Vagina (tissue), 2 donors: ENCODE measurements at places on chromosomes 1 and 21.

DNA sequence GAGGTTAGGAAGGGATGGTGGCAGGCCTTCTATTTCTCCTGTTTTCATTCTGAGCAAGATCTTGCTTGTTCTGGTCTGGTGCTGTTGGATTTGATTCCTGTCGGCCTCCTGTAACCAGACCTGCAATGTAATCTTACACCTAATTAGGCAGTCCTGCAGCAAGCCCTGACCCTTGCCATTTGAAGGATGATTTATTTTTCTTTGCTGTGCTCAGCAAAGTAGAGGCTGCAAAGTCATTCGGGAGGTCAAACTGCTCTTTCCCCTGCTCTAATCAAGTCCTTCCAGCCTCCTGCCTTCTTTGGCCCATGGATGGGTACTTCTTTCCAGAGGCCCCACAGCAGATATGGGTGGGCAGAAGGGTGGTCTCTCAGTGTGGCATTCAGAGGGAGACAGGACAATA, 417.7 kb upstream of the USP24 start:
- DNase-seq, result peak; percentile 64

- no peak for DNase-seq
Measured at GRCh38 chr1:156149374-156150332, 3.7 kb upstream of the SEMA4A start.

DNA sequence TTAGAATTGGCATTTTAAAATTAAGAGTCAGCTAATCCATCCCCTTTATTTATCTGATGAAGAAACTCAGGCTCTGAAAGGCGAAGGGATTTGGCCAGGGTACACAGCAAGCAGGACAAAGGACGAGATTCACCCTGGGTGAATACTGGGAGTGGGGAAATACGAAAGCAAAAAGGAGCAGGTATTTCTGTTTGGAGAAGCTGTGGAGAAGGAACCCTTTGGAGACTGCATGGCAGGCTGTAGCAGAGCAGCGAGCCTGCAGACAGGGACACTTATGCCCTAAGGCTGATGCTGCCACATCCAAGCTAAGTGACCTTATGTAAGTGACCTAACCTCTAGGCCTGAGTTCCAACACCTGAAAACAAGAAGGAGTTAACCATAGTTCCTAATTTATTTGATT, 207.2 kb upstream of the C1orf87 start:
- no peak for DNase-seq

DNA sequence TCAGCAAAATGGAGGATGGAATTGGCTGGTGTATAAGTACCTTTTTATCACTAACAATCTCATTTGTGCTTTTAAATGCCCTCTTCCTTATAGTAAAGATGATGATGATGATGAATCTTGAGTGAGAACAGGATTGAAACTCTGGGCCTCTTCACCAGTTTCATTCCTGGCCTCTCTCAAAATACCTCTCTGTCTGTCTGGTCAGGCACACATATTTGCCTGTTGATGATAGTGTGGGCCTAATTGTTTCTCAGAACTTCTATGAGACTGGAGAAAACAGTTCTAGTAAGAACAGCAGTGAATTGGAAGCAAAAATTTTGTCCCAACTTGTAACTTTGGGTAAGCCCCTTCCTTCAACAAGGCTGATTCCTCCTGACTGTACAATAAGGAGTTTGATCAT, 94.4 kb upstream of the RGS4 start:
- no peak for DNase-seq

- no peak for DNase-seq
Measured at GRCh38 chr1:68221001-68221979, 11.0 kb downstream of the WLS start.

DNA sequence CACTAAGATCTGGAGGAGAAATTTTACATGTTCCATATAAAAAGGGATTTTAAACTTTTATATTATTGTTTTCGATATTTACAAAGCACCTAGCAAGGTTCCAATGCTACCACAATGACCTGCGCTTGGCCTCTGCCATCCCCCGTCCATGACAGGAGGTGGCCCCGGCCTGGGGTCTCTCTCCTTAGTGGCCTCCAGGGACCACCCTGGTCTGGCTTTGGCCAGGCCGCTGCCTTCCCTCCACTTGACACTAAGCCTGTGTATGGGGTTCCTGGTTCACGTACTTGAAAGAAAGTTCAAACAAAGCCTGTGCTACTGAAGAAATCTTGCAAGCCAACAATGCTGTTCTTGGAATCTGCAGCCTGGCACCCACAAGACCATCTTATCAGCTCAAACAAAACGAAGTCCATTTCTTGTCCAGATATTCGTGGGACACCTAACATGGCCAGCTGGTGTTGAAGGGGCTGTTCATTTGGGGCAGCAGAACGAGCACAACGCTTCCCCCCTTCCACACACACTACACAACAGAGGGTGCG, 12.8 kb downstream of the PRDM15 start:
- DNase-seq, result no peak

DNA sequence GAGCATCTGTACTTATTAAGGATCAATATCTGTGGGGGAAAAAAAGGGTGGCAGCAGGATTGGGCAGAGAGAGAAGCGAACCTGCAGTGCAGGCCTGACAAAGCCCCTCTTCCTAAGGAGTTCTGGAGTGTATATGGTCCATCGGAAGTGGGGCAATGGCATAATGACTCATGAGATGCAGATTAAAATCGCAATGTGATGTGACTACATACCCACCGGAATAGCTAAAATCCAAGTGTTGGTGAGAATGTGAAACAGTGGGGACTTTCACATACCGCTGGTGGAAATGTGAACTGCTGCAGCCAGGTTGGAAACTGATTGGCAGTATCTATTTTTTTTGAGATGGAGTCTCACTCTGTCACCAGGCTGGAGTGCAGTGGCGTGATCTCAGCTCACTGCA, 8.2 kb upstream of the CREG1 start:
- DNase-seq, result no peak

DNA sequence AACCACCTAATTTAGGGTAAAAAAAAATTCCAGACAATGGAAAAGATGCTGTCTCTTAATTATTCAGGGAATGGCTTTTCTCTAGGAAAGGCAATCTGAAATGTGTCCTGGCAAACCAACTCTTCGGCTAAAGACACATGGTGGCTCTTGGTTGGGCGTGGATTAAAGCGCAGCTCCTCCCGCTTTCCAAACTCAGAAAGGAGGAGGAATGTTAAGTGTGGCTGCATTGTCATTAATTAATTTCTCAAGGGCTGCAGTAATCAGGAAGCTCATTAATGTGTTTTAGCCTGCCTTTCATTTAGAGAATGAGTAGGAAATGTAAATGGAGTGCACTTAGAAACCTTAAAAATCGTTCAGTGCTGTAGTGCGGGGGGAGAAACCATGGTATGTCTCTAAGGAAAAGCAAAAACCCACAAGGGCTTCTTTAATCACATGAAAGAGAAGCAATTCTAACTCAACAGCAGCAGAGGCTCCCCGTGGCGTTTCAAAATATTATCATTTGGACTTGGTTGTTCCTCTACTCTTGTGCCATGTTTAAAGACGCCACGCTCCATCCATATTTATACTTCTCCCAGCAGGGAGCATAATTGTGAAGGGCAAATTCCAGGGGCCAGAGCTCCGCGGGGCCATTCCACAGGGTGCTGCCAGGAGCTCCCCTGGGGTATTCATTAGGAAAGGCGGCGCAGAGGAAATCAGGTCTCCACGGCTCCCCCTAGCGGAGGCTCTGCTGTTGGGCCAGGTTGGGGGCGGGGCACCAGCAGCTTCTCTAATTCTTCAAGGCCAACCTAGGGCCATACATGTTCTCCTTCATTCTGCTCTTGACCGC, 91.9 kb upstream of the SSX2IP start:
- no peak for DNase-seq

- no peak for DNase-seq
Measured at GRCh38 chr1:198444792-198445191, 95.7 kb downstream of the ATP6V1G3 start.

- DNase-seq, result no peak
Measured at GRCh38 chr1:44014365-44015104, 16.7 kb downstream of the SLC6A9 start.

GRCh38 chr1:235253219-235253962, 74.6 kb downstream of the ARID4B start:
- no peak for DNase-seq

- peak; percentile 40 for DNase-seq
Measured at GRCh38 chr1:6770751-6771440, 14.4 kb upstream of the CAMTA1 start.

- DNase-seq, result no peak
Measured at GRCh38 chr1:227270554-227270953, 47.7 kb downstream of the CDC42BPA start.

DNA sequence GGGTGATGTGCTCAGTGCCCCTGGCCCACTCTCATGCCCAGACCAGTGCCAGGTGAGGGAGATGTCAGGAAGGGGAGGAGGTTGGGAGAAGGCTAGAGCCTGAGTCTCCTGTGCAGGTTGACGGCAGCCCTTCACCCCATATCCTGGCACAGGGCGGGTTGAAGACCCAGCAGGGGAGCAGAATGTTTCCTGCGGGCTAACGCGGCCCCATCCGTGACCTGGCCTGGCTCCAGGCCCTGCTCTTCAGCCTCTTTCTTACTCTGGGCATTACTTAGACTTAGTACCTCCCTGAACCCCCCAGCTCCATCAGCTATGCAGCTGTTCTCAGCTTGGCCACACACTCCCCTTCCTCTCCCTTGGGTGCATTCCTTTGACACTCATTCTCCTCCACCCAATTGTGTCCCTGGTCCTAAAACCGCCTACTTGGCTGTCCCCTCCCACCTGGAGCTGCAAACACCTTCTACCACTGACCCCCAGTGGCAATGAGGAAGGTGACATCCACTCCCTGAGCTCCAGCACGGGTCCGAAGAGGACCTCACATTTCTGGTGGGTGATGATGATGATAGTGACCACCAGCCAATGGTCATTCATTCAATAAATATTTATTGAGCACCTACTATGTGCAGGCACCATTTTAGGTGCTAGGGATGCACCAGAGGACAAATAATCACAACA, 179.0 kb downstream of the PTPRU start:
- no peak for DNase-seq

- no peak for DNase-seq
Measured at GRCh38 chr1:164511001-164511705, 47.8 kb upstream of the PBX1 start.

GRCh38 chr1:156749419-156750118, 1.9 kb downstream of the HDGF start:
- DNase-seq, result no peak

DNA sequence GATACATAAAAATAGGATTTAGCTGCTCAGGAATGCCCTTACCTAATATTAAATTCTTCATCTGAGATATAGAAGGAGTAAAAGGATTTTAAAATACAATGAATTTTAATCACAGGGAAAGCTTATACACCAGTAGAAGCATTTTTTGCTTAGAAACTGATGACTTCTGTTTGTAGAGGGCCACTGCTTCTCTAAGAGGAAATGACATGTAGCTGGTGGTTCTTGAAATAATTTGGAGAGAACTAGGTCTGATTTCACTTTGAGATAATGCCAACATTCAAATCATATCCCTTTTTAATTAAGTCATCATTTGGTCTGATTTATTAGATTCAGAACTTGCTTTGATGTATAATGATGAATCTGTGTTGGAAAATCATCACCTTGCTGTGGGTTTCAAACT, 166.6 kb upstream of the SGIP1 start:
- no peak for DNase-seq

- no peak for DNase-seq
Measured at GRCh38 chr21:28227881-28228635, 764.6 kb downstream of the LTN1 start.

DNA sequence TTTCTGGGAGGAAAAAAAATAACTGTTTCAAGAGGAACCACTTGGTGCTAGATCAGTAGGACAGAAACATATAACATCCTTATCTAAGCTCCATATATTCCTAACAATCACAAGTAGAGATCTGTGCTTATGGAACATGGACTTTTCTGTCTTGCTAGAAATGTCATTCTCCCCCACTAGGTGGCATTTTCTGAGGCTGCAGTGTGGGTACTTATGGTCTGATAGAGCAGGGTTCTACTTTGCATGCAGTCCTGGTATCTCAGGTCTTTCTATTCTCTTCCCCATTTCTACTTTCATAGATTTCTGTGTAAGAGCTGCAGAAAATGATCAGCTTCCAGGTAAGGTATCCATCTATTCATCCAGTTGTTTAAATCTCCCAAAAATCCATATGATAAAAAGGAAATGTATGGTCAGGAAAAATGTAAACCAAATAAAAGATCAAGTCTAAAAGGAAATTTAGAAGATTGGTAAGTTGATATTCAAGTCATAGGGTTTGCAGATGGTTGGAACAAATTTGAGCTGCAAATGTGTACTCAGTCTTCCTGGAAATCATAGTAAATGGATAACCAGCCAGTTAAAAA, 1.5 kb downstream of the ZNF684 start:
- no peak for DNase-seq

- DNase-seq, result no peak
Measured at GRCh38 chr1:6002714-6003501, 10.7 kb upstream of the NPHP4 start.

GRCh38 chr1:216997069-216997468, 273.8 kb upstream of the ESRRG start:
- DNase-seq, result no peak

GRCh38 chr1:156899956-156900718, 6.6 kb downstream of the PEAR1 start:
- no peak for DNase-seq

- no peak for DNase-seq
Measured at GRCh38 chr1:22142315-22143064, 407 bp downstream of the WNT4 start.

- no peak for DNase-seq
Measured at GRCh38 chr1:245404952-245405351, 250.2 kb downstream of the KIF26B start.

DNA sequence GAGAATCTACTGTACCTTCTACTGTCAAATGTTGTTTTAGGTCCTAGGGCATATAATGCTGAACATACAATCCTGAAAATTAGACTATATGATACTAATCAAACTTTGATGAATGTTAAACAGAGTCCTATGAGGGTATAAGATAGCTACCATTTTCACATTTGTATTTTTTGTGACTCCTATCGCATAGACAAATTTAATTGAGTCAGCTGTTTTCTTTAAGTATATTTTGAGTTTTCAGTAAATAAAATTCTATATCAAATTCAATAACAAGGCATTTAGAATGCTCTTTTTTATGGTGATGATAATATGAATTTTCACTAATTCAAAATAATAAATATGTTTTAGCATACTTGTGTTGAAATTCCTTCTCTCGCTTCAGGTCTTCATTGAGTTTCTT, 10.0 kb downstream of the LRRC39 start:
- DNase-seq, result no peak

DNA sequence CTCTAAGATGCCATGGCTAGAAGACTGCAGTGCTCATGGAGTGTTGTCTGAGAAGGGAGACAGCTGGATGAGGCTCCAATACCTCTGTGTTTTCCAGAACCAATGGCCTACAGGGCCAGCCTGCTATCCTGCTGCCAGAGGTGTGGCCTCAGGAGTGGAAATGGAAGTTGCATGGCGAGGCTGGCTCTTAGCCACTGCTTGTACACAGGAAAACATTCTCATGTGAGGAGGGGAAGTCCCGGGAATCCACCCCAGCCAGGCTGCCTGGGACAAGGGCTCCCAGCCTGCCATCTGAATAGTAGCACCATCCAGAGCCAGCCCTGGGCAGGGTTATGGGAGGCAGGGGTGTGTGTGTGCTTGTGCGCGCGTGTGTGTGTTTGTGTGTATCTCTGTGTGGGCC, 56.5 kb downstream of the SDC3 start:
- DNase-seq, result no peak

GRCh38 chr21:27818847-27819246, 852.0 kb upstream of the ADAMTS5 start:
- DNase-seq, result no peak
